ENCODE measurements at places on chromosomes 1 and 21.

- DNase-seq = no peak
These were observed 64.0 kb upstream of the ASB17 start for GRCh38 chr1:75996196-75996595.

- DNase-seq = no peak
These were observed 12.8 kb downstream of the CASQ2 start for GRCh38 chr1:115755456-115756370.

DNA sequence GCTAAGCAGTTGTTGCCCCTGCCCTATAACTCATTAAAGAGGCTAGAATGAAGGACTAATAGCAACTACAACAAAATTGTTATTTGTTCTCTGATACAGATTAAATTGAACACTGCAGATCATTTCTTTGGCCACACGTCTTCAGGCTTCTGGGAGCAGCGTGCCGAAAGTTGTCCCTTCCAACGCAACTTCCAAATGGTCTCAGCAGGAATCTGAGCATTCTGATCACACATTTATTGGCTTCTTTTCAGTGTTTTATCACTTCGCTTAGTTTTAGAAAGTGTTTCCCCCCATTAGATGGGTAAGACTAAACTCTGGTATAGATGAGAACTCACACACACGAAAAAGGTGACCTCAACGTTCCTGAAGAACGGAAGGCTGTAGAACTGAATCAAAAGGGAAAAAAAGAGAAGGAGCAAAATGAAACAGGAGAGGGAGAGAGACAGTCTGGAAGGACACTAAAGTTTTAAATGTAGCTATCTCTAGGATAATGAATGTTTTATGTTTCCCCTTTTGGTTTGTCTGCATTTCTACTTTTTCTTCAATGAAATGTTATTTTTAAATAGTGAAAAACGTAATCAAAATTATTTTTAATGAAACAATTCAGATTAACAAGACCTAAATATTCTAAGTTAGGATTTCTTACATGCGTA, 336.5 kb downstream of the RRAGC start:
- DNase-seq = no peak

GRCh38 chr1:48114596-48115382, 107.7 kb upstream of the SLC5A9 start:
- no peak for DNase-seq

DNA sequence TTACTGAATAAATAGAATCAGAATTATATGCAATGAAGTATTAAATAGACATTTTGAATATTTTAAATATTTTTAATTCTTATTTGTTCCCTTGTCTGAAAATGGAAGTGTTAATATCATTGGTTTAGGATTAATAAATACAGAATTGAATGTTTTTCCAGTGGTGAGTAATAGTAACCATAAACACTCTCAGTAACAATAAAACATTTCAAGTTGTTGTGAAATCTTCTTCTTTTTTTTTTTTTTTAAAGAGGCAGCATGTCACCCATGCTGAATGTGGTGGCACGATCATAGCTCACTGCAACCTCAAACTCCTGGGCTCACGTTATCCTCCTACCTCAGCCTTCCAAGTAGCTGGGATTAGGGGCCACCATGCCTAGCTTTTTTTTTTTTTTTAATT, 86.2 kb upstream of the ZBTB18 start:
- no peak for DNase-seq

DNA sequence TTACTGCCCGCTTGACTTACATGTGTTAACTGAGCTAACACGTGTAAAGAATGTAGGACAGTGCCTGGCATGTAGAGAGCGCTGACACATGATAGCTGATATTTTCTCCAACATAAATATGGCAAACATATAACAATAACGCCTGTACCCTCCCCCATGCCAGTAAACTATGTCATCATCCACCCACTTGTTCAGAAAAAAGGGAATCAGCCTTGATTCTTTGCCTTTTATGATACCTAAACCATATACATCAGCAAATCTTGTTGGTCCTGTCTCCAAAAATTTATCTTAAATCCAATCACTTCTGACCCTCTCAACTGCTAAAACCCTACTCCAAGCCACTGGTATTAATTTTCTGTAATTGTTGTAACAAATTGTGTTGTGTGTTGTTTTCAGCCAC, 1.1 kb upstream of the ZNF692 start:
- DNase-seq = no peak

DNA sequence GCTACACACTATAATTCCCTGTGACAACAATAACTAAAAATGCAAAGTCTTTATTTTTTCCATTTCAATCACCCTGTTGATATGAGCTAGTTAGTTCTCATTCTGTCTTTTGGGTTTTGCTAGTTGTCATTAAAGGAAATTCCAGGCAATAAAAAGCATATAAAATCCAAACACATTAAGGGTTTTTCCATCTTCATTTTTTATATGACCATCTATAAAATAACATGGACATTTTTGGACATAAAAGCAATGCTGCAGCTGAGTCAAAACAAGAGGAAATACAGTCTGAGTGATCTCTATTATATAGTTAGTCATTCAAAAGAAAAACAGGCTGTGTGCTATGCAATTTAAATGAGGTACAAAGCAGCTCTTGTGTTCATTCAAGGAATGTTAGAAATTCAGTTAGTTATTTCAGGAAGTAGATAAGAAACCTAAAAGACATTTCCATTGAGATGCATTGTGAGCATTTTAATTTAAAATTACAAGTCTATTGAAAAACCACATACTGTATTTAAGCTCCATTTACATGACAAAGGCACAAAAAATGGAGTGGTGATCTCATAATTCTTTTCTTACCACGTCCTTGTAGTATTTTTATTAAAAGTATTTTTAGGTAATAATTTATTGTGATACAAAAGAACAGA, 67.3 kb upstream of the BCL10 start:
- no peak for DNase-seq

DNA sequence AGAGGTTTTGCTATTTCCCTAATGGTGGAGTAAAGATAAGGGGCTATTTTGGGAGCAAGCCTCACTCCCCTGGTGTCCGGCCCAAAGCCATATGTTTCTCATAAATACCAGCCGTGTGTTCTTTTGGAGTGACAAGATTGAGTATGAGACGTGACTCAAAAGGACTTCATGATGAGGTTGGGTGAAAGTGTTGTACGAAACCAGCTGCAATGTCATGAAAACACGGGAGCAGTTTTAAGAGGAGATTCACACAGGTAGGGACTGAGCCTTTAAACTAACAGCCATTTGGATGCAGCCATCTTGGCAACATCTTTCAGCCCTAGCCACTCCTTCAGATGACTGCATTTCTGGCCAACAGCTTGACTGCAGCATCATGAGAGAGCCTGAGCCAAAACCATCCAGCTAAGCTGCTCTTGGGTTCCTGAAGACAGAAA, 532.3 kb upstream of the USP24 start:
- no peak for DNase-seq

DNA sequence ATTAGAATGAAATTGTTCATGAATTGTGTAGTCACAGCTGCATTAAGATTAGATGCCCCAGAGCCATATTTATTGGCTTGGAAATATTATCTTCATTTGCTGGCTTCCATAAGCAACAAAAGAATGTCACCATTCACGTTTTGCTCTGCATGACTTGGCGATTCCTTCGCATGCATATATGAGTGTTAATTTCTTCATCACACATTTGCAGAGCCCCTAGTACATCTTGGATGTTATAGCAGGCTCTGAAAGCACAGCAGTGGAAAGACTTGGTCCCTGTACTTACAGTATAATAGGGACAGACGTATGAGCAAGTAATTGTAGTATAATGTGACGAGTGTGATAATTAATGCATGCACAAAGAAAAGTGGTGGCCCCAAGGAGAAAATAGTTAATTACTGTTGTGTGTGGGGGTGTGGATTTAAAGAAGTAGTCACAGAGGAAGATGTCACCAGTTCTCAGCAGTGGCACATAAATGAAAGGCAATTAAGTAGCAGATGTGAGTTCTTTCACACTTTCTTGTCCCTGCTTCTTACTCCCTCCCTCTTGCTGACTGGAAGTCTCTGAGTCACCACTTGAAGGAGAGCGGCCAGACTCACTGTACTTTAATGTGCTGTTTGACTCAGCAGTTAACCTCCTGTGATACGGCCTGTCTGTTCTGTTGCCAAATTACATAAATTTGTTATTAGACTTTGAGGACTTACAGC, 21.0 kb downstream of the S100A10 start:
- no peak for DNase-seq

- peak; percentile 2 for DNase-seq
These were observed 173.7 kb downstream of the KCNJ6 start for GRCh38 chr21:37742532-37742931.

- no peak for DNase-seq
These were observed 3.4 kb upstream of the SLC25A34 start for GRCh38 chr1:15732686-15733081.

DNA sequence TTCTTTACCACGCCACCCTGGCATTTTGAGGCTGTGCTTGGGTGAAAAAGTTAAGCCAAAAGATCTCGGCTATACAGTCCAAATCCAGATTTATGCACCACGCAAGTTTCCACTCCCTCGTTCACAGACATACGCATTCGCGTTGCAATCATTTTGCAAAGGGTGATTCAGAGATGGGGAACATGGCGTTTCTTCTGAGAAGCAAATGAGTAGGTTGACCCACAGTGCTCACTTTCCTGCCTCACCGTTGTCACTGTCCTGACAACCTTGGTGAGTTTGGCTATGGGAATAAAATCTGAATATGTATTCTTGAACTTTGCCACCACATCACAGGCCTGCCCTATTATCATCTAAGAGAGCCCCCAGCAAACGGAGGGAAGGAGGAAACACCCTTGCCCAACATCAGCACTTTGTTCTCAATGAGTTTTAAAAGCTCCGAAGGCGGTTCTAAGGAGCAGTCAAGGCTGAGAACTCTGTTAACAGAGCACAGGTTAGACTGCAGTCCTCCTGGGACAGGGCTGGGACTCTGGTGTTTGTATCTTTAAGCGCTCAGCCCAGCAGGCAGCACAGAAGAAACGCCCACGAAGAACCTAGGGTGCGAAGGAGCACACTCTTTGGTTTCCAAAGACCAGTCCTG, 86.4 kb downstream of the RUNX1 start:
- DNase-seq = no peak

DNA sequence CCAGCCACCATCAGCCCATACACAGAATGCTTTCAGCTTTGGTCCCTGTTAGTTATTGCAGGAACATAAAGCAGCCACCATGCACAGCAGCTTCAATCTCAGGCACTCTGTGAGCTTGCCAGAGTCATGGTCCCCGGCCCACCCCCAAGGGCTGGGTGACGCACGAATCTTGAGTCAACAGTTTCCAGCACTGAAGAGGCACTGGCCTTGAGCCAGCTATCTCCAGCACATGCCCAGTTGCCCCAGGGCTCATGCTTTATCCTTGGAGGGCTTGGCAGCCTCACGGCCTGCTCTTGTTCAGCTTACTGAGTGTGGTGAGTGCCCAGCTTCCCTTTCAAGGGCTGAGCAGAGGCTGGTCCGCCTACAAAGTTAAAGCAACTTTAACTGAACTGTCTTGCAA, 200.7 kb upstream of the RAB4A start:
- DNase-seq = peak; percentile 96

DNA sequence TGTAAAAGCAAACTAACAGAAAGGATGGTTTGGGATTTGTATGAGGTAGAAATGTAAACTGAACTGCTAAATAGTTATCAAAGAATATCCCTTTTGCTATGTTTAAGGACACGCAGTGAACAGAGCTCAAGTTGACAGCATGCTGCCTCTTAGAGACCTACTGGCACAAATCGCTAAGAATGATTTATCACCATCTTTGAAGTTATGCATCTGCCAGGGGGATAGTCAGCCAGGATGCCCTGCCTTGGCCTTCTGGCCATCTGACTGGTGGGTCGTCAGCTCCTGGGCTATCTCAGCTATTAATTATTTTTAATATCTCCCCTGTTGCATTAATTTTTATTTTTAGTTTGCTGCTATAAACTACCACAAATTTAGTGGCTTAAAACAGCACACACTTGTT, 334.8 kb upstream of the KAZN start:
- peak; percentile 79 for DNase-seq

DNA sequence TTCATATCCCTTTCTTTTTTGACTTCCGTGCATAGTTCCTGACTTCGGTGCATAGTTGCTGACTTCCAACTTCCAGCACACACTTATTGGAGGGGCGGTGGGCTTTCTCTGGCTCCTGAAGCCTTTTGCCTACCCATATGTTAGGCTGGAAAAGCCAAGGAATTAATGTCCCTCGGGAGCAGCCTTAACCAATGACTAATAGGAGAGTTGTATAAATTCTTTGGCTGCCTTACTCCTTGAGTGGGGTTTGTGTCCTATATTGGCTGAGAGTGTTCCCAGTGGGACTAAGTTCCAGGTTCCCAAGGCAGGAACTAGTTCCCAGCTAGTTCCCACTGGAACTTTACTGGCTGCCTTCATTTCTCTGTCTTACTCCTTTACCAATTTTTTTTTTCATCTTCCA, 105.7 kb downstream of the ZNF326 start:
- no peak for DNase-seq

DNA sequence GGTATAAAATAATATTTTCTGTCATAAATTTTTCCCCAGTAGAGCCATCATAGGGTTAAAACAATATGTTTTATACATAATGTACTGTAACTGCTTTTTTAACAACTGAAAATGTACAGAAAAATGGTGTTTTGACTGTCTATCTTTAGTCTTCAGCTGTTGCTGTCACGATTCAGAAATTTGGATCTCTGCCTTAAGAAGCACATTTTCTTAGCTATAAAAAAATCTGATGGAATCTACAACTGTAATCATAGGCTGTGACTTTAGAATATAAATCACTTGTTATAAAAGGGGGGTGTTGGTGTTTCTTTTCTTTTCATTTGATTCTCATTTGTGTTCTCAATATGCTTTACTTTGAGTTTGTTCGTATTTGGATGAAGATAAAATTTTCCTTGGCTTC, 187.5 kb downstream of the PDE4B start:
- no peak for DNase-seq

DNA sequence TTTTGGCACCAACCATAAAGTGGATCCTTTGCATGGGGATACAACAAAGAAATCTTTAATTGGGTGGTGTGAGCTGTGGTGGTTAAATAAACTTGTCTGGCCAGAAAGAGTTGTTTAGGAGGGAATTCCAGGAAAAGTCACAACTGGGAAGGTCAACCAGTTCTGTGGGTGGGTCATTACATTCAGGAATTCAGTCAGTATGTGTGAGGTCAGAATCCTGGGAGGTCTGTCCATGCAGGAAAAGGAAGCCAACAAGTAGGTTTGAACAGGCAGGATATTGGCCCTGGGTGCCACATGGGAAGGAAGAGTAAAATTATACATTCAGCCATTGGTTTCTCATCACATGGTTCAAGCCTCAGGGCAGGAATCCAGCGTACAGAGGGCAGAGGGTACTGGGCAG, 162.3 kb upstream of the ADAMTS5 start:
- no peak for DNase-seq

GRCh38 chr1:95095833-95096217, 21.3 kb upstream of the TLCD4 start:
- no peak for DNase-seq

- DNase-seq = no peak
These were observed 273.8 kb downstream of the FAM72C start for GRCh38 chr1:143698016-143698415.

- DNase-seq = peak; percentile 29
These were observed 2.1 kb upstream of the S100A9 start for GRCh38 chr1:153355445-153356071.

- no peak for DNase-seq
These were observed 252.2 kb upstream of the ADAMTS5 start for GRCh38 chr21:27219068-27219467.
